ENCODE measurements at places on chromosomes 3 and 15. TPM values are rescaled to one million over a fixed set of nuclear protein-coding genes. Genes with fewer than 3 reads are reported as not detected.
A peak's percentile ranks its signal among the peaks of the same experiment; 100 is the strongest.

LRRC31 gene
- total RNA-seq: not detected

DNA sequence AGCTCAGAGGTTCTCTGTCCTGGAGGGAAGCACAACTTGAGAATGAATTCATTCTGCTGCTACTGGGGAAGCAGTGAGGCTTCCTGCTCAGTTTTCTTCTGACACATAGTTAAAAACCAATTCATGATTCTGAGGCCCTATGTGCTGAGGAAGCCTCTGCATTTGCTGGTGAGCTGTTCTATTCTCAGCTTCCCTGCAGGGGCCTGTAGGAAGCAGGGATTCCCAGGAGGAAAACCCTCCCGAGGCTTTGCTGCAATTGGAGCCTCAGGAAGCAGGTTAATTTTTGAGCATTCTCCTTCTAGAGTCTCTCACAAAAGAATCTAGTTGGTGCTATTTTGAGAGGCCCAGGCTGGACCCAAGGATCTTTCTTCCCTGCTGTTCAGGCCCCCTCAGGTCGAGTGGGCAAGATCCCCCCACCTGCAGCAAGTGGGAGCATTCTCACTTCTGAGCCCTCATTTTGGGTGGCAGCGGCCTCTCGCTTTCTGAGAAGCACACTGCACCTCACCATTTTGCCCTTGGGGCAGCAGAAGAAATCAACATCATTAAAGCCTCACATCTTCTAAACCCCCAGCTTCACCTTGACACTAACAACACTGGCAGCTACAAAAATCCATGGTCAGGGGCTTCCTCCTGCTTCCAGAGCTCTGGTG is 197.5 kb upstream of the TSC22D2 start:
- DNase-seq: no peak

- peak; percentile 40 for DNase-seq
Observed at GRCh38 chr3:61358364-61358763, 107.1 kb upstream of the FHIT start.

DNA sequence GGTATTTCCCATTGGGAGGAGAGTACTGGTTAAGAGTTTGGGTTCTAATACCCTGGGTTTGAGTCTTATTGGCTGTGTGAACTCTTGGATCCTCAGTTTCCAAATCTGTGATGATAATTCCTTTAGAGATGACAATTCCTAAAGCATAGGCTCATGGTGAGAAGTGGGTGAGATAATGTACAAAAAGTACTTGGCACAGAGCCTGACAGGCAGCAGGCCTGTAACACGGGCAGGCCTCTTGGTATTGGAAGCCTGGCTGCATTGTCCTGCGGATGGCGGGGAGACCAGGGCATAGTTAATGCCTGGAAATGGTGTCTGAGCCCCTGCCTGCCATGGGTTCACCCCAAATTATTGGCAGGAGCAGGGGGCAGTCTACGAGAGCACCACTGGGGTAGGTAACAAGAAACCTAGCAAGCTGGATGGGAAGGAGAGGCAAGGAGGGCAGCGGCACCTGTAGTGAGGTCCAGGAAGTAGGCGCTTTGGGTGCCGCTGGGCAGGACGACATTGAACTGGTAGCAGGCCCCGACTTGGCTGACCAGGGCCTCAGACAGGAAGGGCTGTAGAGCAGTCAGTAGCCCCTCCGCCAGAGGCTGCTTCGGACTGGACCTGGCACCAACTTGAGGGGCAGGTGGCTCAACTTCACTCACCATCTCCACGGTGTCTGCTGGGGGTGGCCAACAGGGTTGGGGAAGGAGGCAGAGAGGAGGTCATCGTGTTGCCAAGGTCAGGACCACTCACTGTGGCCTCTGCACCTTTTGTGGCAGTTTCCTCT is 7.7 kb downstream of the STOML1 start:
- no peak for DNase-seq

GRCh38 chr15:42494998-42495360 is 455 bp upstream of the SNAP23 start:
- DNase-seq: peak; percentile 75

USF3 gene
- total RNA-seq: 3.9 TPM

- DNase-seq: peak; percentile 7
Observed at GRCh38 chr3:119630128-119630879, 30.1 kb downstream of the POPDC2 start.

CHRNB4 gene
- not detected for total RNA-seq
